ENCODE measurements at places on chromosomes 2 and 18.

DNA sequence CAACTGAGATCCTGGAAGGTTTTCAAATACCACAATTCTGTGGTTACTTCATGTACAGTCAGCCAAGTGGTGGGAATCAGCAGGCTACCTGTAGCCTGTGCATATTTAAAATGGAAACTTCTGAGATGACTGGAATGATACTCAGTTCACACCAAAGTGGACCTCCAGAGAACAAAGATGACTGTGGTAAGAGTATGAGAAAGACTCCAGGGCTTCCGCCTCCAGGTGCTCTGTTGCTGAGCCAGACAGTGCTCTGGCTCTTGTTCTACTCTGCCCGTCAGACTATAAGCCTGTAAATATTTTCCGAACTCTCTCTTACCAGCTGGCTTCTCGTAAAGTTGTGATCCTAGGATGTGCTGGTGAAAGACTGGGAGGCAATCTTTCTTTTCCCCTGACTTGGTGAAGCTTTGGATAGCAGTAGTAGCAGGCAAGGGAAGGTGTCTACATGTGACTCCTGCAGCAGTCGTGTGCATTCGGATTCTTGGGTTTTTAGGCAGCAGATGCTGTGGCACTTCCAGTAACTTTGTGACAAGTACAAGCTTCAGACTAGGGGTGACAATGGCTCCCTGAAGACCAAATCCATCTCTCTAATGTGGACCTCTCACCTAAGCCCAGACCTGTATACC, 23.1 kb downstream of the ST3GAL5 start:
- no peak for DNase-seq

DNA sequence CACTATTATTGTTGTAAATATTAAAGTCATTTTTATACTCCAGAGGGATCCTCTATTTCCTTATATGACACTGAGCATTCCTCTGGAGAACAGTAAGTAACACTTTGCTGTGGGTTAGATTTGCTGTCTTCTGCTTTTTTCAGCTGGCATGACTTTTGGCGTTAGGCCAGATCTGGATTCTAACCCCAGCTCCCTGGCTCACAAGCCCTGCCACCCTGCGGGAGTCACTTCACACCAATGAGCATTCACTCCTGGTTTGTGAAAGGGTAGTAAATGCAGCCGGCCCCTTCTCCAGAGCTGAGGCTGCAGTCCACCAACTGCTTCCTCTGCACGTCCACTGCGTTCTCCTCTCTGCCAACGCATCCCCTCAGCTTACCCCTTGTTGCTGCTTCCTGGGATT, 373.8 kb upstream of the RAB6C start:
- DNase-seq: no peak

GRCh38 chr2:174729797-174730697, 34.2 kb downstream of the CHRNA1 start:
- no peak for DNase-seq

GRCh38 chr18:12306752-12307700, 1.0 kb upstream of the TUBB6 start:
- no peak for DNase-seq

- DNase-seq: no peak
These were observed 15.5 kb upstream of the PDK1 start for GRCh38 chr2:172540421-172540820.

DNA sequence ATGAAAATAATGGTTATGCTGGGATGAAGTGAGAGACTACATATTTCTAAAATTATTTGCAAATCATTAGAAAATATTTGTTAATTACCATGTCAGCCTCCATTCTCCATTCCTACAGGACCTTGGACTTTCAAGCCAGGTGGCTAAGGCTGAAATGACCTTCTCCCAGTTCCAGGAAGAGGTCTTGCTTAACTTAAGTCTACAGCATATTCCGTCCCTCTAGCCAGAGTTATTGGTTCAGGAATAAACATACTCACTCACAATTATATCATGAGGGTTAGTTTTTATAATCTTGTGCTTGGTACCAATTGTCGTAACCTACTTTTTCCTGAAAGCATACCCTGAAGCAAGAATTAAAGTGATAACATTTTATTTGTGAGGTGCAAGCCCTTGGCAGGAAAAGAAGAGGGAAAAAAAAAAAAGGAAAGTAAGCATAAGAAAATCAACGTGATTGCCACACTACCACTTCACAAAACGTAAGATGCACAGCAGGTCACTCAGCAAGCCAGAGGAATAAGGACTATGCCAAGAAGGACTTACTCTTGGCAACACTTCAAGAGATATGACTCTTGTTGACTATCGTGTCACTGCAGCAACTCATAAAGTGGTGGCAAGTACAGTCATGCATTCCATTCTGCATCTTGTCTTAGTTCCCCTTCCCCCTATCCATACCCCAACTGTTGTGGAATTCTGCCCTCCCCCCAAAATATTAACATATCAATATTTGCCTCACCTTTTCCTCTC, 479.1 kb downstream of the MBD2 start:
- DNase-seq: no peak

- peak; percentile 66 for DNase-seq
These were observed 1.2 kb upstream of the EMX1 start for GRCh38 chr2:72915907-72916742.

DNA sequence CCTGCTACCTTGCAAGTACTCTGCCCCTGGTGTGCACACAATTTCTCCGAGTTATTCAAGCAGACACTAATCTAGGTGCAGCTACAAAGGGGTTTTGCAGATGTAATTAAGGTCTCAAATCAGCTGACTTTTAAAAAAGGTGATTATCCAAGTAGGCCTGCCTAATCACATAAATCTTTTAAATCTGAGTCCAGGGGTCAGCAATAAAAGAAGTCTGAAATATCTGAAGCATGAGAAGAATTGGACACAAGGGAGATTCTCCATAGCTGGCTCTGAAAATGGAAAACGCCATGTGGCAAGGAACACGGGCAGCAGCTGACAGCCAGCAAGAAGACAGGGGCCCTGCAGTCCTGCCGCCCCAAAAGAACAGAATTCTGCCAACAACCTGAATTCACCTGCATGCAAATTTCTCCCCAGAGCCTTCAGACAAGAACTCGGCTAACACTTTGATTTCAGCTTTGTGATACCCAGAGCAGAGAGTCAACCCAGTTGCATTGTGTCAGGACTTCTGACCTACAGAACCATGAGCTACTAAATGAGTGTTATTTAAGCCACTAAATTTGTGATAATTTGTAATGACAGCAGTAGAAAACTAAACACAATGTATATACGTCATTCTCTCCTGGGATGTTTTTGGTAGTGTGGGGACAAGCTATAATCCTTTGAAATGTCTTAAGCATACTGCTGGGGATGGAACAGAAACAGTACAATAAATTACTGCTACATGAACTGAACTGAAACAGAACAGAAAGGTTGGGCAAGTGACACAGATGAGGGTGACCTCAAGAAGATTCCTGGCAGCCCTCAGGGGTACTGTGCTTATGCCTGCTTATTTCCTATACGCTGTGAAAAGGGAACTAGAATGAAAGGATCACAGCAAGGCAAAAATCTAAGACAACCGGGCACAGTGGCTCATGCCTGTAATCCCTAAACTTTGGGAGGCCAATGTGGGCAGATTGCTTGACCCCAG, 3.2 kb downstream of the INO80C start:
- DNase-seq: no peak

- no peak for DNase-seq
These were observed 111.4 kb downstream of the THNSL2 start for GRCh38 chr2:88281302-88282217.

- DNase-seq: no peak
These were observed 437.4 kb downstream of the PIK3C3 start for GRCh38 chr18:42392416-42392815.

GRCh38 chr2:176187899-176188773, at the start of gene HOXD1:
HOXD1 (plus strand) TSS chr2:176188668; CDS start chr2:176188802, 134 bp downstream.
- DNase-seq: peak; percentile 37

GRCh38 chr2:20227894-20228505, 3.1 kb upstream of the SDC1 start:
- no peak for DNase-seq

DNA sequence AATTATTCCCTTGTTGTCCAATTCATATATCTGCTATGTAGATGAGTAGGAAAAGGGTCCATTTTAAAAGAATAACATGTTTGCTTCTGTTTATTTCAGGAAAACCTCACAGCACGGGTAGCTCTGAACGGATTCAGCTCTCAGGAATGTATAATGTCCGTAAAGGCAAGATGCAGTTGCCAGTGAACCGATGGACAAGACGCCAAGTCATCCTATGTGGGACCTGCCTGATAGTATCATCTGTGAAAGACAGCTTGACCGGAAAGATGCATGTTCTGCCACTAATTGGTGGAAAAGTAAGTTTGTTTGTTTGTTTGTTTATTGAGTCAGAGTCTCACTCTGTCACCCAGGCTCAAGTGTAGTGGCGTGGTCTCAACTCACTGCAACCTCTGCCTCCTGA, 114.6 kb downstream of the PHLPP1 start:
- no peak for DNase-seq

GRCh38 chr18:70028734-70029133, 81.1 kb upstream of the CD226 start:
- no peak for DNase-seq

All from GM12892 (cell line).